ENCODE measurements at places on chromosomes 11 and 22.
A peak's percentile ranks its signal among the peaks of the same experiment; 100 is the strongest.

DNA sequence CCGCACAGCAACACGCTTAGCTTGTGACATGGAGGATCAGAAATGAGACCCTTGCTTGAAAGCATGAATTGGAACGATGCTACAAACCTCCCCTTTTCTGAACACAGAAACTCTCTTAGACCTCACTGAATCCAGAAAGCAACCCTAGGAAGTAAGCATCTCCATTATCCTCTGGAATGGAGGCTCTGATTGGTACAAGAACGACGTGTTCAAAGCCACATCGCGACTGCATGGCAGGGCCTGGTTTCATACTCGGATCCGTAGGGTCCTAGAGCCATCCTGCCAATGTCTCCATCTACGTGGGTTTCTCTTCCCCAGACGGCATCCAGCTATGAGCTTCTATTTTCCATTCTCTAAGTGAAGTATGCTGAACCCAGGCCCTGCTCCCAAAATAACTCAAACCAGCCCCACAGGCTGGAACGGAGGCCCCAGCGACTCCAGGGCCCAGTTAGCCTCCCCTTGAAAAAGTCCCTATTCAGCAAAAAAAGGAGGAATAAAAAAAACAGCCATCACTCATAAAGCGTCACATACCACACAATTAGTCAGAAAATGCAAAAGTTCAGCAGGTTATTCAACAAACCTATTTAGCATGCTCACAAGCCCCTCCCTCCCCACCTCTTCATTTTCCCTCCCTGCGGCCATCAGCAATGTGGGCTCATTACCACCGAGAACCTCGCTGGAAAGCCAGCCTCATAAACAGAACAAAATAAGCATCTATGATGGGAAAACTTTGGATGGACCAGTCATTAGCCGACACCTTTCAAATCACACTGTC, 7.1 kb upstream of the MN1 start:
- DNase-seq, result no peak

DNA sequence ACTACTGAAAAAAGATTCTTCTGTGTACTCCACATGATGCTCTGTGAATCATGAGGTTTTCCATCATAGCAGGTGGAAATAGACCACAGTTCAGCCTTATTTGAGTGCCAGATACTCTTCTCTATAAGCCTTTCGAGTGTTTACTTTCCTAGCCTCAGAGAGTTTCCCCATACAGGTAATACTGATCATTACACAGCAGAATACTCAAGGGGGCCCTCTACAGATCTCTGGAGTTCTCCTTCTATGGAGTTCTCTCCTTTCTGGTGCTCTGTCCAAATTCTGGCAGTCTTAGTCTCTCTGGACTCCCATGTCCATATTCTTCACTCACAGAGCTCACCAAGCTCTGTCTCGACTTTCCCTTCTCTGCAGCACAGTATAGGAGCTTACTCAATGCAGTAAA, 175.7 kb upstream of the CARD18 start:
- no peak for DNase-seq

GRCh38 chr11:15651816-15652215, 537.1 kb downstream of the INSC start:
- DNase-seq, result no peak

DNA sequence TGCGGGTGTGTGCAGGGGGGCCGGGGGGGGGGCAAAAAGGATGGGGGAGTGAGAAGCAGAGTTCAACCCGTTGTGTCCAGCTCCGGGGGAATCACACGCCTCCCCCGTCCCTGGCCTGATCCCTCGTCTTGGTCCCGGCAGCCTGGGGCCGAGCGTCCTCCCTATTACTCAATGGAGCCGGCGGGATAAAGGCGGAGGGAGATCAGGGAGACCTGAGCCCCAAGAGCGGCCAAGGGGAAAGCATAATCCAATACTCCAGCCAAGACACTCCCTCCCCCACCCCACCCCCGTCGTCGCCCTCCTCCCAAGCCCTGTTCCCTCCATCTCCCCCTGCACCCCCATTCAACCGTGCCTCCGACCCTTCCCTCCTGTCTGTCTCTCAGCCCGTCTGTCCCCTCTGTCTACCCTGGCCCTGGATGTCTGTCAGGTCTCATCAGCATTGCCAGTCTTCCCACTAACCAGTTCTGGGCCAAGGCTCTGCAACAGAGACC, 2.6 kb downstream of the PHOX2A start:
- DNase-seq, result no peak

GRCh38 chr11:119107538-119108145, 498 bp downstream of the C2CD2L start:
- DNase-seq, result no peak

DNA sequence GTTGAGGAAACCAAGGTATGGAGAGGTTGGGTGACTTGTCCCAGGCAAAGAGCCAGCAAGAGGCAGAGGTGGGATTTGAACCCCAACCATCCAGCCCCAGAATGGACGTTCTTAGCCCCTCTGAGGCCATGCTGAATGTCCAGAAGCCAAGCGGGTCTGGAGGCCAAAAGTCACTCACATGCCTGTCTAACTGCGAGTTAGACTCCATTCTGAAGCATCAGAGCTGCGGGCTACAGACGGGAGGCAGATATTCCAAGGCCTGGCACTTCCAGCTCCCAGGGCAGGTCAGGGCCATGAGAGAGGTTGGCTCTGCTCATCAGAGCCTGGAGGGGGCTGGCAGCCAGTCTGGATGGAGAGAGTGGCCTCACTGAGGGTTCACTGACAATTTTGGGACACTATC, 616.5 kb downstream of the BRD1 start:
- no peak for DNase-seq

DNA sequence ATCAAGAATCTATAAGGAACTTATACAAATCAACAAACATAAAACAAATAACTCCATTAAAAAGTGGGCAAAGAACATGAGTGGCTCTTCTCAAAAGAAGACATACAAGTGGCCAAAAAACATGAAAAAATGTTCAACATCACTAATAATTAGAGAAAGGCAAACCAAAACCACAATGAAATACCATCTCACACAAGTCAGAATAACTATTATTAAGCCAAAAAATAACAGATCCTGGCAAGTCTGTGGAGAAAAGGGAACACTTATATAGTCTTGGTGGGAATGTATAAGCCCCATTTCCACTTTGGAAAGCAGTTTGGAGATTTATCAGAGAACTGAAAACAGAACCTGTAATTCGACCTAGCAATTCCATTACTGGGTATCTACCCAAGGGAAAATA, 921.0 kb downstream of the KCNA4 start:
- no peak for DNase-seq

GRCh38 chr22:49281467-49282340, 546.0 kb downstream of the BRD1 start:
- DNase-seq, result no peak

DNA sequence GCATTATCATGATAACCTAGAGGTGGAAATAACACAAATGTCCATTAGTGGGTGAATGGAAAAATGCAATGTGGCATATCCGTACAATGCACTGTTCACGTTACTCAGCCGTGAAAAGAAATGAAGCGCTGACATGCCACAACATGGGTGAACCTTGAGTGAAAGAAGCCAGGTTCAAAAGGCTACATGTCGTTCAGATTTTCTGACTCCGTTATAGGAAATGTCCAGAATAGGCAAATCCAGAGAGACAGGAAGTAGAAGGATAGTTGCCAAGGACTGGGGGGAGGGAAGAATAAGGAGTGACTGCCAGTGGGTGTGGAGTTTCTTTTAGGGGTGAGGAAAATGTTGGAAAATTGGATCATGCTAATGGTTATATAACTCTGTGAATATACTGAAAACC, 133.8 kb downstream of the ATXN10 start:
- no peak for DNase-seq

GRCh38 chr22:38467904-38468442, at the start of gene KDELR3:
Gene KDELR3, plus strand, starts transcription at chr22:38468096. Its CDS starts 138 bp downstream, at chr22:38468234.
- DNase-seq, result peak; percentile 44

DNA sequence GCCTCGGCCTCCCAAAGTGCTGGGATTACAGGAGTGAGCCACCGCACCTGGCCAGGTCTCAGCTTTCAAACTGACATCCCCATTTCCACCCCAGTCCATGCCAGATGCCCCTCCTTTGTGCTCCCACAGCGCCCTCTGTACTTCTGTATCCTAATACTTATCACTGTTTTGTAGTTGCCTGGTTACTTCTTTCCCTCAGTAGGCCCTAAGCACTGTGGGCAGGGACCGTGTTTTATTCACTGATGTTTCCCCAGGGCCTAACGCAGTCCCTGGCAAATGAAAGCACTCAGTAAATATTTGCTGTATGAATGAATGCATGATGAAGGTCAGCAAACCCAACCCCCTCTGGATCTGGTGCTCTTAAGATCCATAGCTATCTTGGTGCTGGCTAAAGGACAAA, 2.2 kb upstream of the TRIM3 start:
- no peak for DNase-seq

DNA sequence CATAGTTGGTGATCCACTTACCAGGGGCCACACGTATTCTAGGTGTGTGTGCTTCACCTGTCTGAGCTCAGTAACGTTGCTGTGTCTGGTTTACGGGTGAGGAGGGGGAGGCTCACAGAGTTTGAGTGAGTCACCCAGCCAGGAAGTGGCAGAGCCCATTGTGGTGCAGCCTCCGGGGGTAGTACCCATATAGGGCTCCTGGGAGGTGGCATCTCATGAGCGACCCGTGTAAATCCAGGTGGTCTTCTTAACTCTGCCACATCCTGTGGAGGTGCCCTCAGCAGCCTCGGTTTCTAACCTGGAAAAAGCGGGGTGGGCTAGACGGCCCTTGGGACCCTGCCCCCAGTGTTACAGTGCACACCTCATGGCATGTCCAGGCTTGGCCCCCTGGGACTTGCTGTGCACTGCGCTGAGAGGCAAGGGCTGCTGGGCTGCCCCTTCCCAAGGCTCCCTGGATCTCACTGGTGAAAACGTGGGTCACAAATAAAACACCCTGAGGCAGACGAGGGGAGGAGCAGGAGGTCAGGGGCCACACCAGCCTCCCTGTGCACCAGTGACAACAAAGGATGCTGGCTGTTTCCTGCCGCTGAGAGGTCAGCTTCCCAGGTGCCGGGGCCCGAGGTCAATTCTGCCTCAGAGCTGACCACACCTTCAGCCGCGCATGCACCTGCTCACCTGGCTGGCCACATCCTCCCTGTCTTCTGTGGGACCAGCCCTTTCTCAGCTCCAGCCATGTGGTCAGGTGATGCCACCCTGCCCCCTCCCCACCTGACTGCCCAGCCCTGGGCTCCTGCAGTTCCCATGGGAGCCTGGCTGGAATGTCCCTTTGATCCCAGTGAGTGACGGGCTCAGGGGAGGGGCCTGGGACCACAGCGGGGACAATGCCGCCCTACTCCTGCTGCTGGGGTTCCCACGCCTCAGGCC, 305.1 kb downstream of the CTTN start:
- DNase-seq, result no peak

GRCh38 chr11:120579611-120580031, 68.1 kb downstream of the GRIK4 start:
- DNase-seq, result no peak

- no peak for DNase-seq
Observed at GRCh38 chr11:43907028-43907975, 26.7 kb downstream of the ALKBH3 start.

- DNase-seq, result no peak
Observed at GRCh38 chr22:45019861-45020655, 10.3 kb upstream of the PHF21B start.

Measured in stimulated activated CD4-positive, alpha-beta T cell treated with anti-CD3 and anti-CD28 coated beads, Interleukin-15, amount 100 ng/mL, for 1 hour (primary cell).